Umbilical cord (tissue), 2 donors: ENCODE measurements at places on chromosomes 4 and X.

DNA sequence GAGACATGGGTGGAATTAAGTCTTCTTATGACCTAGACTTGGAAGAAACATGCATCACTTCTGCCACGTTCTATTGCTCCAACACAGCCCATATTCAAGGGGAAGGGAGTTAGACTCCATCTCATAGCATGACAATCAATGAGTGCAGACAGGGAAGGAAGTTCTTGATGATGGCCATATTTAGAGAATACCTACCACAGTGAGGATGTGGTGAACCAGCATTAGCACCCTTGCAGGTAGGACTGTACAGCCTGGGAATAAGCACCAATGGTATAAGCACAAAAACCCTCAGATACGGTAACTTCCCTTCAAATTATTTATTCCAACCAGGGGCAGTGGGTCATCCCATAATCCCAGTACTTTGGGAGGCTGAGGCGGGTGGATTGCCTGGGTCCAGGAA, 29.8 kb downstream of the PAGE2 start:
- no peak for DNase-seq

- DNase-seq = peak; percentile 53
Observed at GRCh38 chrX:19889582-19890342, 2.4 kb upstream of the SH3KBP1 start.

DNA sequence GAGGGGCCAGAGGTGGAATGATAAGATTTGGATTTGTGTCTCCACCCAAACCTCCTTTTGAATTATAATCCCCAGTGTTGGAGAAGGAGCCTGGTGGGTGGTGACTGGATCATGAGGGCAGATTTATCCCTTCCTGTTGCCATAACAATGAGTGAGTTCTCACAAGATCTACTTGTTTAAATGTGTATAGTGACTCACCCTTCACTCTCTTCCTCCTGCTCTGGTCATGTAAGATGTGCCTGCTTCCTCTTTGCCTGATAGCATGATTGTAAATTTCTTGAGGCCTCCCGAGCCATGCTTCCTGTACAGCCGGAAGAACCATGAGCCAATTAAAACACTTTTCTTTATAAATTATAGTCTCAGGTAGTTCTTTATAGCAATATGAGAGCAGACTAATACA, 348.6 kb downstream of the AR start:
- DNase-seq = no peak

DNA sequence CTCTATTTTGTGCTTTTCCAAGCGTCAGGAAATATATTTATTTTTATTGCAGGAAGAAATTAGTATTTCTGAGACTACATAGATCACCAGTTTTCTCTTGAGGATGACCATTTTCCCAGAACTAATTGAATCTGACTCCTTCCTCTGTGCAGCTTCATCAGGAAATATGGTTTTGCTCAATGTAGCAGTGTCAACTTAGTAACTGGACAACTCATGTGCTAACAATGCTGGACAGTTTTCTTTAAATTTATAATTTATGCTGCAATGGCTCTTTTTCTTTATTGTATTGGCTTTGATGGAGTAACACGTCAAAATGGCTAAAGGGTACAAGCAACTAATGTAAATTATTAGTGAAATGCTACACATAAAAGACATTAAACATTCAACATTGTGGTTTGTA, 531.5 kb downstream of the ANKRD50 start:
- DNase-seq = no peak

GRCh38 chrX:97446298-97446882, 562.7 kb downstream of the RPA4 start:
- no peak for DNase-seq

DNA sequence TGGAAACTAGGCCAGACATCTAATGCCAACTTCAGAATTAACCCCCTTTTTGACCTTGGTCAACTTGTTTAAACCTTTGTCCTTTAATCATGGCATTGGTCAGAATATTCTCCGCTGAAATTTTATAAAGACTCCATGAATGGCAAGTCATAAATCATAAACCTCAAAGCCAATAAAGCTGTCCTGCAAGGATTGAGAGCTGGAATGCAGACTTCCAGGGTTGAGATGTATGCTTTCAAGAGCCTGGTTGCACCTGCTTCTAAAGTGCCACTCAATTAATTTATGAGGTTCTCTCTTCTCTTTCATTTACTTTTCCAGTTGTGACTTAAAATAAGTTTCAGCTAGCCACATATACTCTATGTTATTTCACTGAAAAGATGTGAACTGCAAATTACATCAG, 136.2 kb upstream of the HCCS start:
- DNase-seq = no peak
